Epithelial cell of esophagus (primary cell): ENCODE measurements at places on chromosomes 3 and 15.
A peak's percentile ranks its signal among the peaks of the same experiment; 100 is the strongest.

DNA sequence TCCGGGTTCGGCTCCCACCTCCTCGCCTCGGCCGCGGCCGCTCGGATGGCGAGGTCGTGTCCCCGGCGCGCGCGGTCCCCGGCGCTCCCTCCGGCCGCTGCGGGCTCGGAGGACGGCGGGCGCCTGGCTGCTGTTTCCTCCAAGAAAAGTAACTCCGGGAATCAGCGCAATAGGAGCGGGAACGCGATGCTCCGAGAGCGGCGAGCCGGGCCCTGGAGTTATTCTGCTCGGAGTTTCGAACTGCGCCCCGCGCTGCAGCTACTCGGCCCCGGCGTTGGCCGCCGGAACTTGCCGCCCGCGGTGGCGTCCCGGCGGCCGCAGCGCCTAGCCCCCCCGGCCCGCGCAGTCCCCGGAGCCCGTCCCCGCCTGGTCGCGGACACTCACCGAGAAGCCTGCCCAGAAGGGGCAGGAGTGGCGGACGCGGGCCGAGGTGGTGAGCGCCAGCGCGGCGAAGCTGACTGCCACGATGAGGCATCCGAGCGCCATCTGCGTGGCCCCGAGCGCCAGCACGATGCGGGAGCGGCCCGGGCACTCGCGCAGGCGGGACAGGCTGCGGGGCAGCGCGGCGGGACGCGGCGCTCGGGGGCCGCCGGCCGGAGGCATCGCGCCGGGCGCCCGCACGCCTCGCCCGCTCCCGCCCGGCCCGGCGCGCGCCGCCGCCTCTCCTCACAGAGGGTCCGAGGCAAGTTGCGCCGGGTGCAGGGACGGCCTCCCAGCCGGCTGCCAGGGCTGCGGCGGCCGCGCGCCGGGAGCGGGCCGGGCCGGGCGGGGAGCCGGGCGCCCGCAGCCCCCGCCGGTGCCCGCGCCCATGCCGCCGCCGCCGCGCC, 251.9 kb downstream of the TJP1 start:
- peak; percentile 17 for DNase-seq

- no peak for DNase-seq
These were observed 53.0 kb upstream of the CTDSPL start for GRCh38 chr3:37808656-37809055.

GRCh38 chr3:190384309-190384756, 3.6 kb upstream of the CLDN16 start:
- DNase-seq = peak; percentile 93

DNA sequence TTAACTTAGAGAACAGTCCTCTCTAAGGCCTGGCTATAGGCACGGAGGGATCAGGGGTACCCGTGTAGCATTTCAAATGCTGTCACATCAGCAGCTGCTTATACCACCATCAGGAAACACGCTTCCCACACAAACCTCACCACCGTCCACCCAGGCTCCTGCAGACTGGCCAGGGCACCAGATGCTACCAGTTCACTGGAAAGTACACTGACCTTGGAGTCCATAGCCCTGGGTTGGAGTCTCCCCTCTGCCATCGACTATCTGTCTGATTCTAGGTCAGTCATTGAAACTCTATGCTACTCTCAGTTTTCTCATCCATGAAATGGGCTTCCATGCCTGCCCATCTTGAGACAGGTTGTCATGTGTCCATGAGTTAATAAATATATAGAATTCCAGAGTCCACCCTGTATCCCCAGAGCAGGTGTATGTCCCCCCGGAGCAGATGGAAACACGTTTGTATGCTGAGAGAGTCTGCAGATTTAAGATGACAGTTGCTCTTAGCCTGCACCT, 156.0 kb upstream of the SMAD3 start:
- no peak for DNase-seq

DNA sequence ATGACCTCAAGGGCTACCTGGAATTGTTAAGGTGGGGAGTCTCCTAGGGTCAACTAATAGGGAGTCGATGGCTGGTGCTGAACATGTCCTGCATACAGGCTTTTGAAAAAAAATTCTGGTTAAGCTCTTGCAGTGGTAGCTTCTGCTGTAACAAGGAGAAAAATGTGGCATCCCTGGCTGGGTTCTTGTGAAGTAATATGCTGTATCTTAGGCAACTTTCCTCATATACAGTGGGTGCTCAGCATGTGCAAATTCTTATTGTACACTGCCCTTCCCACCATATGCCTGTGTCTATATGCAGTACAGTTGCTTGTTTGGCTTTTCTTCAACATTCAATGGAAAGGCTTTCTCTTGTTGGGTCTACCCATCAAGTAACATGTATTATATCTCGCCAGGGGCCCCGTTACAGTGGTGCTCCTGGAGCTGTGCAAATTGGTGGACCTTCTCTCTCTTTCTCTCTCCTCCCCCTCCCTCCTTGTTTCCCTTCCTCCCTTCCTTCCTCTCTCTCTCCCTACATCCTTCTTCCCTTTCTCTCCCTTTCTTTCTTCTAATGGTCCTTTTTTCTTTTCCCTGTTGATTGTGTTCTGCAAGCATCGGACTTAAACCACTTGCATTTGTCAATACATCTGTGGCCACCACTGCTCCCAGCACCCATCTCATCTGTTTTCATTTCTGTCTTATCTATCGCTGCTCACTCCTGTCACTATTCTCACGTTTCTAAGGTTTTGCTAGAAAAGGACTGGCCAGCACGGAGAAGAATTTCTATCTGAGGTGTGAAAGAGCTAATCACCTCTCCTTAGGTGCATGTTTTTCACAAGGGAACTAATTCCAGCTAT, 35.2 kb downstream of the TGFBR2 start:
- DNase-seq = no peak

- DNase-seq = no peak
These were observed 9.1 kb downstream of the VPS8 start for GRCh38 chr3:184821034-184821433.

- no peak for DNase-seq
These were observed 3.1 kb upstream of the CD276 start for GRCh38 chr15:73681063-73681462.

DNA sequence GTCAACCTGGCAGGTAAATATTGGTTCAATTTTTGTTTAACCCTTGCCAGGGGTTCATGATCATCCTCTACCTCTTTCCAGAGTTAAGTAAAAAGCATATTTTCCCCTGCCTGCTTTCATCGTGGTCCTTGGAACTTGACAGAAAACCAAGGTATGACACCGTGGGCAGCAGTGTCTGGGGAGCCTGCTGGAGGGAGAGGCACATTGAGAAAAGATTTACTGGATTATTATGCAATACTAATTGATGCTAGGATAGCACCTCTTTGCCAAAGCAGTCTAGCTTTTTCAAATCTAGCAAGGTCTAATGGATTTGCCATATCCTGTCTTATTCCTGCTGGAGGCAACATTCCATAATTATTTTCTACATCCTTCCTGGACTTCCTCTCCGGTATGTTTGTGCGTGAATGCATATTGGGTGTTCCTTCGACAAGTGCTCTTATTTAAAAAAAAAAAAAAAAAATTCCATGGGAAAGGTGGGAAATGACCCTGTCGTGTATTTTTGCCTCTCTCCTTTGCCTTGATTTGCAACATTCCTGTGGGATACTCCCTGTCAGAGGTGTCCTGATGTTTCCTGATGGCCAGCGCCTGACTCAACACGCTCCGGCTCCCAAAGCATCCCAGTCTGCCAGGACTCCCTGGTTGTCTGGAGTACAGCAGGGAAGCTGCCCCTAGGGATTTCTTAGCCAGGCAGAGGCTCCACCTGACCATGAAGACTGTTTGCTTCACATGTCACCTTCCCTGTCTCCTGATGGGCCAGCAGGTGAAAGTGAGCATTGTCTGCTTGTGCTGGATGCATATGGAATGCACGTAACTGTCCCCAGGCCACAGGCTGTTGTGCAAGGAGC, 6.3 kb downstream of the BHLHE40 start:
- DNase-seq = peak; percentile 95

- no peak for DNase-seq
These were observed 13.1 kb upstream of the PRKCD start for GRCh38 chr3:53147903-53148400.

GRCh38 chr3:68045976-68046375, 391.6 kb upstream of the SUCLG2 start:
- no peak for DNase-seq

- DNase-seq = no peak
These were observed 512.1 kb downstream of the MAGI1 start for GRCh38 chr3:65526656-65527055.

DNA sequence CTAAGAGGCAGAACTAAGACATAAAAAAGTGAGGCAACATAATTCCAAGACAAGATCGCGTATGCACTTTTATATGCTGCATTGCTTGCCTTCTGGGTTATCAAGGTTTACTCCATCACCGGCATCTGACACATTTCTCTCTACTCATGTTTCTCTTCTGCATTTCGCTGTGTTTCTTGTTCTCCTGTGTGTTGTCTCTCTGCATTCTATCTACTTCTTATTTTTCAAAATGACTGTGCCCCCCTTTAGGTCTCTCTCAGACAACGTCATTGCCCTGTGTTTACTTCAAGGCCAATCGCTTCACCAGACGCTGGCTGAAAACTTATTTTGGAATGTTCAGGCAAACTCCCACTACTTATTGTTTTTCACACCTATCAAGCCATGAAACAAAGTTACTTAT, 280.4 kb downstream of the KCNH8 start:
- no peak for DNase-seq

- DNase-seq = no peak
These were observed 470.2 kb downstream of the MAGI1 start for GRCh38 chr3:65568497-65568896.

- peak; percentile 4 for DNase-seq
These were observed 95.3 kb downstream of the CHL1 start for GRCh38 chr3:291646-292436.

DNA sequence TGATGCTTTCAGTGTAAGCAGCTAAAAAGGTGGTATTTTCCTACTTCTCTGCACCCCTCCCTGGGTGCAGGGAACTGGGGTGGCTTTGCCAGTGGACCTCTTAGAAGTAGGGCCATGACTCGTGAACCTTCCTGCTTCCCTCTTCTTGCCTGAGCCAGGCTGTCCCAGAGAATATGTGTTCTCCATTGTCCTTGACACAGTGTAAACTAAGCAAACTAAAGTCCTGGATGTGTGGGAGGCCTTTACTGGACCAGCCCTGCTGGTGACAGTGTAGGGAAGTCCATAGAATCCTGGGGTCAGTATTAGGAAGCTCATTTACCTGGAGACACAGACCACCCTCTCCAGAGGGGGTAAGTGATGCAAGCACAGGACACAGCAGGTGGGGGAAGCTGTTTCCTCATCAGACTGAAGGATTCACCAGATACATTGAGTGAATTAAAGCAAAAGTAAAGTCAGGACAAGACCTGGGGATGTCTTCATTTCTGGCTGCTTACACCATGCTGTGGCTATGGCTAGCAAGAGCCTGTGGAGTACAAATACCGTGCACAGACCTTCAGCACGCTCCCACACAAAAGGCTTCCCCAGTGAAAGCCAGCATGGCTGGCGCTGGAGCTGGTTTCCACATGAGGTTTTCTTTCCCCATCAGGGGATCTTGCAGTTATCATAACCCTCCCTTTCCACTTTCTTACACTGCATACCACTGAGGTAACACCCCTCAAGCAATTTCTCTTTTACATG, 64.8 kb upstream of the LPP start:
- DNase-seq = peak; percentile 38

DNA sequence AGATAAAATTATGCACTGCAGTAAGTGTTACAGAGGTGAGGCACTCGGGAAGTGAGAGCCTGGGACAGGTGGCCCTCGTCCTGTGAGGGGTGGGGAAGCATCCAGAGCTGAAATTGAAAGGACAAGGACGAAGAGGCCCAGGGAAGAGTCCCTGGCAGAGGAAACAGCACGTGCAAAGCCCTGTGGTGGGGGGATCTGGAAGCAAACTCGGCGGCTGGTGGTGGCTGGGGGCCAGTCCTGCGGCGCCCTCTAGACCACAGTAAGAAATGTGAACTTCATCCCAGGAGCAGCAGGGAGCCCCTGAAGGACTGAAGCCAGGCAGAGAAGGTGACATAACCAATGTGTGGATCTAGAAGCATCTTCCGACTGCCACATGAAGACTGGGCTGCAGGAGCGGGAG, 42.8 kb downstream of the GRIP2 start:
- DNase-seq = no peak

- peak; percentile 41 for DNase-seq
These were observed 43.6 kb upstream of the MGLL start for GRCh38 chr3:127865941-127866340.

DNA sequence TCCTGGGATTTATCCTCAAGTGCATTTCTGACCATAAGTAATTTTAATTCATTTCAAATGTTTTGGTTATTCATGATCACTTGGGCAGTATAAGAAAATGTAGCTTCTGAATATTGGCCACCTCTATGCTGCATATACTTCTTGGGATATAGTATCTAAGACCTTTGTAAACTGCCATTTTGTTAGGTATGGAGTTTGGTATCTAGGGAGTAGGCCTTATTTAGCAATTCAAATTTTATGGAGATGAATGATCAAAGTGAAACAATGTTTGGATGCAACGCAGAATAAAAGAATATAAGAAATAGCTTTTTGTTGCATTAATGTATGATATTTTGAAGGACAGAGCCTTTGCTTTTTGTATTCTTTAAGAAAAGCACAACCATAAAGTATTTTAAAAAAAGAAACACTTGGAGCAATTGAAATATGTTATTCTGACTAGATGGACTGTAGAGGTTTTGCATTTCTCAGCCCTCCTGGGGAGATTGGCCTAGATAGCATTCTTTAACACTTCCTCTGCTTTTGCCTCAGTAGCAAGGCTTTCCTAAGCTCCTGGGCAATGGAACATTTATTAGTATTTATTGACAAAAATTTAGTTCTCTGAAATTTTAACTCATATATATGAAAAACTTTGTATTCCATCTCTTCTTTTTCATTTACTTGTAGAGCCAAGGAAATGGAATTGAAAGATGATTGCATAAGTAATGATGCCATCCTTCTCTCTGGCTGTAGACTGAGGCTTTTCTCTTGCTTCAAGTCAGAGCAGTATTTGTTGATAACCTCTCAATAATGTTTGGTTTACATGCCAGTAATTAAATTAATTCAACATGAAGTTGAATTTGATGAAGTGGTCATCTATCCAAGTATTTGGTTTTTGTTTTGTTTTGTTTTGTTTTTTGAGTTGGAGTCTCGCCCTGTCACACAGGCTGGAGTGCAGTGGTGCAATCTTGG, 61.8 kb upstream of the UTS2B start:
- no peak for DNase-seq

- DNase-seq = no peak
These were observed 151.2 kb downstream of the MYRIP start for GRCh38 chr3:39960515-39961191.
